ENCODE measurements at places on chromosomes 5 and 9. TPM values are rescaled to one million over a fixed set of nuclear protein-coding genes. Genes with fewer than 3 reads are reported as not detected.
A peak's percentile ranks its signal among the peaks of the same experiment; 100 is the strongest.

DNA sequence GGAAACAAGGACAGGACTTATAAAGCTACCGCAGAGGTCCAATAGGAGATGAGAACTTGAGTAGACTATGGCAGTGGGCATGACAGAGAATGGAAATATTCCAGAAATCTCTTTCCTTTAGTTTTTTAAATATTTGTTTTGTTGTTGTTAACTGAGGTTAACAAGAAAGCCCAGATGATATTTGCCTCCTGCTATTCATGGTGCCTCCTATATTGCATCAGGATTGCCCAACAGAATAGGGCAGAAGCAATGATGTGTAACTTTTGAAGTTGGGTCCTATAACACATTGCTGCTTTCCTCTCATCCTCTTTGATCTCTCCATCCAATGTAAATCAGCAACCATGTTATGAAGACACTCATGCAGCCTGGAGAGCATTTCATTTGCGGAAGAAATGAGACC, 42.8 kb downstream of the PDE4D start:
- peaks cover 5% of the 10 kb centered on the region for H3K4me1 ChIP-seq
- no peak for DNase-seq
- no peak overlapping the region for H3K27ac ChIP-seq
- H3K27me3 ChIP-seq, result peaks cover 3% of the 10 kb centered on the region
- no peaks in the 10 kb centered on the region for H3K36me3 ChIP-seq

DNA sequence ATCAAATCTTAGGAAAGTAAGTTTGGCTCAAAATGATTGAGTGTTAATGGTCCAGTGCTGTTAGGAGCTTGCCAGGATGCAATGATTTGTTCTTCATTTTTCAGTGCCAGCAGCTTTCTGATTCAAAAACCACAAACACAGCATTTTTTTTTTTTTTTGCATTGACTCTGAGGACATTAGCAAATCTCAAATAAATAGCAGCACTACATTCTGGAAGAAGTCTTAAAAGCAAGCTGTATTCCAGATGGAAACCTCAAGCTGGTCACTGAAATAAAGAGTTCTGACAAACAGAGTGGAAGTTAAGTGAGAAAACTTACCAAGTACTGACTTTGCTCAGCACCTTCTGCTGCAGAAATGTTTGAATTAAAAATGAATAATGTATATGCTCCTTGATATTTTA, 1653.1 kb upstream of the CDH9 start:
- no peaks in the 10 kb centered on the region for H3K4me1 ChIP-seq
- no peak for DNase-seq
- H3K36me3 ChIP-seq, result no peaks in the 10 kb centered on the region
- no peak overlapping the region for H3K27ac ChIP-seq
- no peak overlapping the region for H3K4me3 ChIP-seq

Gene BRINP1
- total RNA-seq, result not detected

GRCh38 chr5:130055572-130055971, 151.3 kb downstream of the CHSY3 start:
- no peaks in the 10 kb centered on the region for H3K4me1 ChIP-seq
- no peak overlapping the region for H3K27ac ChIP-seq
- no peak for DNase-seq
- H3K4me3 ChIP-seq, result no peak overlapping the region
- no peaks in the 10 kb centered on the region for H3K27me3 ChIP-seq

- no peaks in the 10 kb centered on the region for H3K36me3 ChIP-seq
- H3K4me3 ChIP-seq, result no peak overlapping the region
- H3K27ac ChIP-seq, result no peak overlapping the region
- no peaks in the 10 kb centered on the region for H3K27me3 ChIP-seq
- DNase-seq, result peak; percentile 21
These were observed 81.9 kb downstream of the DMRTA1 start for GRCh38 chr9:22528485-22528884.

DNA sequence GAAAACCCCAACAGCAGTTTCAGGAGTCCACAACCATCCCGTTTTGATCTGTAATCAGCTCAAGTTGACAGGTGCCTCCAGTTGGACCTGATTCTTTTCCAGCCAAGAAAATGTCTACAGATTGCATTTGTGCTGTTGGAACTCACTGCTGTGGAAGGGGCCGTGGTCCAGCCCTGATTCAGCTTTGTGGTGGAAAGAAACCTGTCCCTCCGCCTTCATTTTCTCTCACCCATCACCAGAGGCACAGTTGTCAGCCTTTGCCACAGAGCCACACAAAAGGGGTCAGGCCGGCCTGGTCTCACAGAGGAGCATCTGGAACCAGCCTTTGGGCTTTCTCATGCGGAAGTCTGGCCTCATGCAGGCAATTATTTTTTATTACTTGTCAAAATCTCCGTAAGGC, 483.6 kb downstream of the GADD45G start:
- H3K4me1 ChIP-seq, result no peaks in the 10 kb centered on the region
- no peaks in the 10 kb centered on the region for H3K27me3 ChIP-seq
- H3K27ac ChIP-seq, result no peak overlapping the region
- no peak overlapping the region for H3K4me3 ChIP-seq

DNA sequence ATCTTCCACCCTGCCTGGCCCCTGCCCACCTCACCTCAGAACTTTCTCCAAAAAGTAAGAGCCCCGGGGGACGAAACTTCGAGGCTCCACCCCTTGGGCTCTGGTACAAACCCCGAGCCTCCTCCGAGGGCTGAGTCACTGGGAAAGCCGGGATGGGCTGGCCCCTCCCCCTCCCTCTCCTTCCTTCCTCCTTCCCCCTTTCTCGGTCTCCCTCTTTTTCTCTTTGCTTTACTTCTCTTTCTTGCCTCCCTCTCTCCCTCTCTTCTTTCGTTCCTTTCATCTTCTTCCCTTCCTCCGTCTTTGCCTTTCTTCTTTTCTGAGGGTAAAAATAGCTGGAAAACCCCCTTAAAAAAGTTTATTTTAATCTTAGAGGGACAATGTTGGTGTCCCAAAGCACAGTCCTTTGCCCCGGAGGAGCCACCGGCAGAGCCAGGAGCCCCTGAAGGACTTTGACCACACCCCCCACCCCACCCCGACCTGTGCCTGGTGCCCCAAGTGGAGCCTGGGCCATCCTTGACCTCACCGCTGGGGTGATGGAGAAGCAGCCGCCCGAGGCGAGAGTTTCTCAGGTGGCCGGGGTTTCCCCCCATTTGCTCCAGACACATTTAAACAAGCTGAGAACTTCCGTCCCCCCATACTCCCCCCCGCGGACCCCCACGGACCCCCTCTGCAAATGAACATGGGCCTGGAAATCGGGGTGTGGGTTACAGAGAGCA, 5.7 kb upstream of the NOTCH1 start:
- no peaks in the 10 kb centered on the region for H3K27me3 ChIP-seq
- peak overlapping the region; percentile 82 for H3K4me3 ChIP-seq
- H3K27ac ChIP-seq, result peak overlapping the region; percentile 93

Gene MYOT
- not detected for total RNA-seq

Gene TNPO1
- total RNA-seq, result 153 TPM

Gene GM2A
- total RNA-seq, result 35.3 TPM

Gene SV2C
- not detected for total RNA-seq

Gene MEF2C
- total RNA-seq, result 7.3 TPM

Gene TLX3
- not detected for total RNA-seq

DNA sequence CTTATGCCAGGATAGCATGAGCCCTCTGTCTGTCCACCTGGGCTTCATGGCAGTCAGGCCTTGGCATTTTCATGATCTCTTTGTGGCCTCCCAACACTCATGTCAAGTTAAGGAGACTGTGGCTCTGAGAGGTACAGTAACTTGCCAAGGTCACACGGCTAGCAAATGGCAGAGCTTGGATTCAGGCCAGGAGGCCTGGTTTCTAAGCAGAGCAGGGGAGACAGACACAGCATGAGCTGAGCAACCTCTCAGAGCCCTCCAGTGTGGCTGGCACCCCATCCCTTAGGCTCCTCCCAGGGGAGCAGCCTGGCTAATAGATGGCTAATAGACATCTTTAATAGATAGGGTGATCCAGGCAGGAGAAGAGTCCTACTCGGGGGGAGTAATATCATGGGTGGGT, 4.1 kb downstream of the SYNPO start:
- H3K36me3 ChIP-seq, result peaks cover 8% of the 10 kb centered on the region
- no peaks in the 10 kb centered on the region for H3K27me3 ChIP-seq
- peaks cover 65% of the 10 kb centered on the region for H3K4me1 ChIP-seq
- H3K27ac ChIP-seq, result peak overlapping the region; percentile 76
- DNase-seq, result no peak

DNA sequence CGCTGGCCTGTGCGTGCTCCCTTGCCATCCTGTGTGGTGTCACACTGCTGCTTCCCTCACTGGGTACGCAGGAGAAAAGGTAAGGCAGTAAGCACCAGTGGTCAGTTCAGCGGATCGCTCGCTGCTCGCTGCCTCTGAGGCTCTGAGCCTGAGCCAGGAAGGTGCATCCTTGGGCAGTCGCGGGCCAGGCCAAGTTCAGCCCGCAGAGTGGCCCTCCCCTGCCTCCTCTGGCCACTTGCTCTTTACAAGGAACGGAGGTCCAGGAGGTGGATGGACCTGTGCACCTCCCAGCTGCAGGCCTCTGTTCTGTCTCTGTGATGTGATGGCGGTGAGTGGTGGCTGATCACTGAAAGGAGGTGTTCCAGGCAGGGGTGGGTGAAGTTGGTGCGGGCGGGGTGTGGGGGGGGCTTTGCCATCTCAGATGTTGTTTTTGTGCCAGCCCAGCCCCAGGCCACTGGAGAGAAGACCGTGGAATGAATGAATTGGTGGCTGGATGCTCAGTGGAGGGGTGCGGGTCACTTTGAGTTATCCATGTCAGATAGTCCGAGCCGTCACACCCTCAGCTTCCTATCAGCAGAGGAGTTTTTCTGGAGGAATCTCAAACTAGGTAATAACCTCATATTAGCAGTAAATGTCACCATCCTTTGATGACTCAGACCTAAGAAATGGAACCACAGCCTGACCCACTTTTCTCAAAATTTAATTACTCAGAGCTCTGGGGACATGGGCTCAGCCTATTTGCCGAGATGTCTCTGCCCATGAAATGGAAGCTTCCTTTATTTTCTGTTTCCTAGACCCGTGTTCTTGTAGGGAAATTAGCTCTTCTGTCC, 7.3 kb downstream of the COL5A1 start:
- peak overlapping the region; percentile 68 for H3K27ac ChIP-seq
- peak overlapping the region; percentile 79 for H3K4me3 ChIP-seq
- DNase-seq, result peak; percentile 83
- peaks cover 47% of the 10 kb centered on the region for H3K36me3 ChIP-seq
- H3K27me3 ChIP-seq, result peaks cover 23% of the 10 kb centered on the region
- H3K4me1 ChIP-seq, result peaks cover 72% of the 10 kb centered on the region

Gene CTNND2
- total RNA-seq, result not detected

- no peak overlapping the region for H3K27ac ChIP-seq
- H3K4me3 ChIP-seq, result no peak overlapping the region
- no peak for DNase-seq
- H3K27me3 ChIP-seq, result peaks cover 17% of the 10 kb centered on the region
These were observed 190.1 kb downstream of the ATPSCKMT start for GRCh38 chr5:10059556-10059955.

GRCh38 chr5:102755686-102756371, 724 bp downstream of the PAM start:
- H3K27me3 ChIP-seq, result peaks cover 8% of the 10 kb centered on the region
- H3K4me1 ChIP-seq, result peaks cover 44% of the 10 kb centered on the region
- peak overlapping the region; percentile 91 for H3K4me3 ChIP-seq
- peak; percentile 70 for DNase-seq
- H3K36me3 ChIP-seq, result no peaks in the 10 kb centered on the region
- H3K27ac ChIP-seq, result peak overlapping the region; percentile 89

DNA sequence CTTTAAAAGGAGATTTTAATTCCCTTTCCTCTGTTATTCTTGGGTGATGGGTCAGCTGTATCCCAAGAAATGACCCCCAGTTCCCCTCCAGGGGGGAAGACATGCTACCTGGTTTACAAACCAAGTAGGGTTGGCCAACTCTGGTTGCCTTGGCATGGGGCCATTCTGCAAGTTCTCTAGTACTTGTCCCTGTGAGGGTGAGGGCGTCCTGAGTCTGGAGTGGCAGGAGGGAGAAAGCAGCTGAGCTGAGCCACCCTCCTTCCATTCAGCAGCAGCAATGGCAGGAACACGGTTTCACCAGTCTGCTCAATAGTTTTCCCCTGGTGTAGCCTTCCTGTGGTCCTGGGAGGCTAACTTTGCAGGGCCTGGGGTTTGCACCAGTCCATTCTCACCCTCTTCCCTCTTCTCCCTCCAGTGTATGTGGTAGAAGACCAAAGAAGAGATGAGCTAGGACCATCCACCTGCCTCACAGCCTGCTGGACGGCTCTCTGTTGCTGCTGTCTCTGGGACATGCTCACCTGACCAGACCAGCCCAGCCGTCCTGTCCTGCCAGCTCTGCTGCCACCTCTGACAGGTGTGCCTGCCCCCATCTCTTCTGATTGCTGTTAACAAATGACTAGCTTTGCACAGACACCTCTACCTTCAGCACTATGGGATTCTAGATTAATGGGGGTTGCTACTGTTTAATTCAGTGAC, 59.9 kb downstream of the PFDN1 start:
- peaks cover 1% of the 10 kb centered on the region for H3K27me3 ChIP-seq
- H3K4me1 ChIP-seq, result peaks cover 63% of the 10 kb centered on the region
- H3K27ac ChIP-seq, result no peak overlapping the region
- DNase-seq, result no peak
- H3K4me3 ChIP-seq, result no peak overlapping the region

Gene ITGA1
- total RNA-seq, result 58.6 TPM

DNA sequence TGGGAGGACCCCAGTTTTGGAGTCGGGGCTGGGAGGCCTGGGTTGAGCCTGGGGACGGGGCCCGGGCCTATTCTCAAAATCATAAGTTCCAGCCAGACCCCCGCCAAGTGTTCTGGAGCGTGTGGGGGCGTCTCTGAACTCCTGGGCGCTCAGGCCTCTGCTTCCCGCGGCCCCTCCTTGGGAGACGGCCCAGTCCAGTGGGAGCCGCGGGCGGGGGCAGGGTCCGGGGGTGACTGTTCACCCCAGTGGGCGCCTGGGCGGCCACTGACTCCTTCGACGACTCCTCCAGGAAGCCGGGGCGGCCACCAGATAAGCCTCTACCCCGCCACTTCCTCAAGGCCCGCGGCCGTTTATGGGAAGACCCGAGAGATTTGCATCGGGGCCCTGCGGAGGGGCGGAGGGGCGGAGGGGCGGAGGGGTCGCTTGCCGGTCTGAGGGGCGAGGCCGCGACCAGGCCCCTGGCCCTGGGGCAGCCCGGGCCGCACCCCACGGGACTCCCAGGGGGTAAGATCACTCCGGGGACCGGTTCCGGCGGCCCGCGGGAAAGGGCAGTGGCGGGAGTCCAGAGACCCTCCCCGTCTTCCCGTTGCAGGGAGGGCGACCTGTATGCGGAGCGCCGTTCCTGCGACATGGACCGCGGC, 655 bp downstream of the TOR4A start:
- peaks cover 16% of the 10 kb centered on the region for H3K4me1 ChIP-seq
- peaks cover 8% of the 10 kb centered on the region for H3K36me3 ChIP-seq
- peak overlapping the region; percentile 96 for H3K4me3 ChIP-seq
- H3K27ac ChIP-seq, result peak overlapping the region; percentile 97
- DNase-seq, result no peak
- peaks cover 7% of the 10 kb centered on the region for H3K27me3 ChIP-seq

DNA sequence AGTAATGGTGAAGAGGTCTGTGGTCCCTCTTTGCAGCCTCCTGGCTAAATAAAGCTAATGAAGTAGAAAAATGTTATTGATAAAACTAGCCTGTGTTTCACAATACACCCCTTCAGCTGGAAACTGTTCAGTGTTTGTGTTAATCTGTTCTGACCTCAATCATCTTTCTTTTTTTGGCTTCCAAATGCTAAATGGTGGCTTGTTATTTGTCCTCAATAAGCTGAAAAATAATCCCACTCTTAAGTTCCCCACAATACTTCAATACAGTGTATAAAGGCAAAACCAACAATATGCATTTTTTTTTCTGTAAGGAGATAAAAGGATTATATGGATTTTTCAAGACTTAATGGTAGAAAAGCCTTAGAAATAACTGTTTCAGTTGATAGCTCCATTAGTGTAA, 560.5 kb downstream of the TUSC1 start:
- H3K27me3 ChIP-seq, result no peaks in the 10 kb centered on the region
- no peak for DNase-seq
- no peaks in the 10 kb centered on the region for H3K36me3 ChIP-seq
- no peak overlapping the region for H3K27ac ChIP-seq
- no peak overlapping the region for H3K4me3 ChIP-seq
